Right lobe of liver (tissue), 6 donors: ENCODE measurements at places on chromosomes 16 and 17.
A peak's percentile ranks its signal among the peaks of the same experiment; 100 is the strongest.

DNA sequence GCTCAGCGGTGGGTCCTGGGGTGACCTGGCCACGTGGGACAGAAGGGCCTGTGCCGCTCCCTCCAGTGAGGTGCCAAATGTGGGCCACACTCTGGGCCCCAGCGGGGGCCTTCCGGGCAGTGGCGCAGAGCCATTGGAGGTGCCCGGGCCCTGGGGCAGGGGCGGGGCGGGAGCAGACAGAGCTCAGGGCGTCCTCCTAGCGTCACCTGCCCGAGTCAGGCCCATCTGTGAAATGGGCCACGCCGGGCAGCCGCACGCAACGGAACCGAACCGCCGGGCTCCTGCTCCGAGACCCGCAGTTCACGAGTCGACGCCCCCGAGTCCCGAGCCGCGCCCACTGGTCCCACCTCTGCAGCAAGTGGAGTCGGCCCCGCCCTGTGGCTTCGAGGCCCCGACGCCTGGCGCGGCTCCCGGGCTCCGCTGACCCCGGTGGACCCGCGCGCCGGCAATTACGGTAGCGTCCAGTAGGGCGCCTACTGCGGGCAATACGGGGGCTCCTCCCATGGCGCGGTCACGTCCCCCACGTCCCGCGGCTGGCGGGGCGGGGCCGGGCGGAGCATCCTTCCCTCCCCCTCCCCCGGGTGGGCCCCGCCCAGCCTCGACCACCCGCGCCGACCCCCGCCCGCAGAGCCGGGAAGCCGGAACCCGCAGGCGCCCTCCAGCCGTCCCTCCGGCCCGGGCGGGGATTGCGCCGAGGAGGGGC is 1.9 kb downstream of the SLC16A3 start:
- no peaks in the 10 kb centered on the region for H3K36me3 ChIP-seq
- peaks cover 7% of the 10 kb centered on the region for H3K4me1 ChIP-seq
- no peaks in the 10 kb centered on the region for H3K27me3 ChIP-seq
- peak; percentile 91 for DNase-seq

GRCh38 chr16:24499193-24499814 is 40.1 kb upstream of the RBBP6 start:
- no peaks in the 10 kb centered on the region for H3K36me3 ChIP-seq
- no peaks in the 10 kb centered on the region for H3K4me1 ChIP-seq
- DNase-seq: no peak
- H3K27ac ChIP-seq: no peak overlapping the region
- H3K27me3 ChIP-seq: no peaks in the 10 kb centered on the region

- no peak for DNase-seq
- no peaks in the 10 kb centered on the region for H3K36me3 ChIP-seq
- H3K27ac ChIP-seq: no peak overlapping the region
- H3K4me1 ChIP-seq: no peaks in the 10 kb centered on the region
- no peak overlapping the region for H3K4me3 ChIP-seq
- no peaks in the 10 kb centered on the region for H3K27me3 ChIP-seq
Measured at GRCh38 chr17:34740565-34741520, 161.5 kb downstream of the TMEM132E start.

DNA sequence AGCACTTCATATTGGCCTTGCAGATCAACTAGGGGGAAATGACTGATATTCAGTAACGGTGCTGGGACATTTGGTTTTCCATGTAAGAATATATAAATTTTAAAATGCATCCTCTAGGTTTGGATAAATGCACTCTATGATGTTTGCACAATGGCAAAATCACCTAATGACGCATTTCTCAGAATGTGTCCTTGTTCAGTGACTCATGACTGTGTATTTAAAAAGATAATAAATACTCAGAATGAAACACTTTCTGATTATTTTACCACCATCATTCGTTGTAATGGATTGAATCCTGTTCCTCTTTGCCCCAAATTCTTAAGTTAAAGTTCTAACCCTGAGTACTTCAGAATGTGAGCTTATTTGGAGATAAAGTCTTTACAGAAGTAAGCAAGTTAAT is 17.2 kb upstream of the ADGRG1 start:
- no peaks in the 10 kb centered on the region for H3K4me1 ChIP-seq
- no peaks in the 10 kb centered on the region for H3K36me3 ChIP-seq
- H3K4me3 ChIP-seq: no peak overlapping the region
- no peak overlapping the region for H3K27ac ChIP-seq
- no peak for DNase-seq

GRCh38 chr16:17416461-17417311 is 54.1 kb downstream of the XYLT1 start:
- H3K27ac ChIP-seq: no peak overlapping the region
- DNase-seq: no peak
- H3K27me3 ChIP-seq: no peaks in the 10 kb centered on the region
- H3K36me3 ChIP-seq: no peaks in the 10 kb centered on the region
- H3K4me3 ChIP-seq: no peak overlapping the region

- H3K27ac ChIP-seq: no peak within 1 kb of the TSS
- H3K4me3 ChIP-seq: no peak within 1 kb of the TSS
- no peaks in the 10 kb centered on the region for H3K4me1 ChIP-seq
- DNase-seq: peak; percentile 53
- no peaks in the 10 kb centered on the region for H3K27me3 ChIP-seq
- H3K36me3 ChIP-seq: no peaks in the 10 kb centered on the region
Measured at GRCh38 chr17:49132699-49133364, at the start of gene B4GALNT2. B4GALNT2 (plus strand) TSS chr17:49132769; CDS start chr17:49132793, 24 bp downstream.

- H3K36me3 ChIP-seq: no peaks in the 10 kb centered on the region
- no peak overlapping the region for H3K4me3 ChIP-seq
- H3K27ac ChIP-seq: no peak overlapping the region
- H3K4me1 ChIP-seq: no peaks in the 10 kb centered on the region
- H3K27me3 ChIP-seq: no peaks in the 10 kb centered on the region
- no peak for DNase-seq
Measured at GRCh38 chr17:17352836-17353624, 49.9 kb downstream of the NT5M start.

- H3K27me3 ChIP-seq: no peaks in the 10 kb centered on the region
- DNase-seq: no peak
- no peaks in the 10 kb centered on the region for H3K4me1 ChIP-seq
- peaks cover 13% of the 10 kb centered on the region for H3K36me3 ChIP-seq
- no peak overlapping the region for H3K27ac ChIP-seq
Measured at GRCh38 chr16:25140459-25140858, 28.9 kb downstream of the LCMT1 start.

DNA sequence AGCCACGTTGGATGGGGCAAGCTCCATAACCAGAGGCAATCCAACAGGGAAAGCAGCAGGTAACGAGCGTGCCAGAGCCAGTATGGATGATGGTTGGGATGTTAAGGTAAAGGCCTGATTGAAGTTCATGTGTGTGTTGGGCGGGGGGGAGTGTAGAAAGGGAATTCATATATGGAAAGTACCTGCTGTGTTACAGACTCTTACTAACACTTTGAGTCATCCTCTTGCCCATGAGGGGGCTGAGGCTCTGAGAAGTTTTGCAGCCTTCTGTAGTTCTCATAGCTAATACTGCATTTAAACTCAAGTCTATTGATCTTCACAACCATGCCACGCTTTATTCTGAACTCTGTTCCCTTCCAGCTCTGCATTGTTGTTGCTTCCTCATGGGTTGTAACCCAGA is 28.5 kb downstream of the SYCE1L start:
- H3K4me1 ChIP-seq: no peaks in the 10 kb centered on the region
- no peak for DNase-seq
- H3K36me3 ChIP-seq: no peaks in the 10 kb centered on the region
- no peaks in the 10 kb centered on the region for H3K27me3 ChIP-seq
- H3K4me3 ChIP-seq: no peak overlapping the region

DNA sequence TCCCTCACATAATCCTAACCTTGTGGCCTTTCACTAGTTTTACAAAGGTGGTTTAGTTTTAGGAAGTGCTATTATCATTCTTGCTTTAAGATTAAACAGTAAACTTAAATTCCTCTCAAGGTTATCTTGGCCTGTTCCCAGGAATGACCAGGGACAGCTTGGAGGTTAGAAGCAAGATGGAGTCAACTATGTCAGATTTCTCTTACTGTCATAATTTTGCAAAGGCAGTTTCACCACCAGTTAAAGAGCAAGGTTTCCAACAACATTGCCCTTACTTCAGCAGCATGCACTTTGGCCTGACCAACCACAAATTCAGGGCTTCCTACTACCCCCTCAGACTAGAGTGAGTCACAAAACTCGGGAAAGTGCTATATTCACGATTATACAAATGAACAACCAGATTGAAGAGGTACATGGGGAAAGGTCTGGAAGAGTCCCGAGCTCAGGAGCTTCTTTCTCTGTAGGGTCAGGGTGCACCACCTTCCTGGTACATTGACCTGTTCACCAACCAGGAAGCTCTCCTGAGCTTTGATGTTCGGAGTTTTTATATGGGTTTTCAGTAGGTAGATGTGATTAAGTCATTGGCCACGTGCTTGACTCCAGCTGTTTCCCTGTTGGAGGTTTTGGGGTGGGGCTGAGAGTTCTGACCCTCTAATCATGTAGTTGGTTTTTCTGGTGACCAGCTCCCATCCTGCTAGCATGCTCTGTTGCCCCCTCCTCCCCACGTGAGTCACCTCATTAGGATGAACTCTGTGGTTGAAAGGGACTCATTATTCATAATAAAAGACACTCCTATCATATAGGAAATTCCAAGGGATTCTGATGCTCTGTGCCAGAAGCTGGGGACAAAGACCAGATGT is 19.4 kb downstream of the RHOT1 start:
- DNase-seq: no peak
- H3K27ac ChIP-seq: no peak overlapping the region
- H3K4me1 ChIP-seq: no peaks in the 10 kb centered on the region
- H3K27me3 ChIP-seq: no peaks in the 10 kb centered on the region
- H3K36me3 ChIP-seq: no peaks in the 10 kb centered on the region

DNA sequence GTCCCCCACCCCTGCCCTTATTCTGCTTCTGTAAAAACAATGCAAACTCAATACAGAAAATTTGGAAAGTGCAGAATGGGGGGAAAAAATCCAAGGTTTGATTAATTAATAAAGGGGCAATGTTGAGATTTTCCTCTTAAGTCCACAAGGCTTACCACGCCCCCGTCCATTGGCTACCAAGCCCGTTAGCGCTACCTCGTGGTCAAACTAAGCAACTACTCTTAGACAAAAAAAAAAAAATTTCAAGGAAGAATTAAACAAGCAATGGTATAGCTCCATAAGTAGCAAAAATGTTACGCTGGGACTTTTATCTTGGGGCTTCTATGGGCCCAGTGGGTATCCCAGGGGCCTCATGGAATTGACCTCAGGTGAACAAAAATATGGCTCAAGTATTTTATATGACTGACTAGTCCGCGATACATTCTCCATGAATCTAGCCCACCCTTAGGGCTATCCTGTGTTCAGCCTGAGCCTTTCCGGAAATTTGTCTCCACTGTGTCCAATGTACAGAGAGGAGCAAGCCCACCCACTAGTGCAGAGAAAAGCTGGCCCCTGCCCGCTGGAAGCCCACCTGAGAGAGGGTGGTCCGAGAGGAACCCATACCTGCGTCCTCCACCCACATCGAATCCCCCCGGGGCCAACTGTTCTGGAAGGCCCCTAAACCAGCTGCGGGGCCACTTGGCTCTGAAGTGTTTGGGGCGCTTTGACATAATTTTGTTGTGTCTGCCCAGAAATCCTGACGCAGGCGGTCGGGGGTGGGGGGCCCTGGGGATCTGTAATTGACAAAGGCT is 19.1 kb upstream of the TEX2 start:
- H3K27ac ChIP-seq: no peak overlapping the region
- no peaks in the 10 kb centered on the region for H3K27me3 ChIP-seq
- no peaks in the 10 kb centered on the region for H3K36me3 ChIP-seq
- H3K4me3 ChIP-seq: no peak overlapping the region
- no peaks in the 10 kb centered on the region for H3K4me1 ChIP-seq

- H3K4me1 ChIP-seq: no peaks in the 10 kb centered on the region
- H3K4me3 ChIP-seq: no peak overlapping the region
- no peak for DNase-seq
- no peak overlapping the region for H3K27ac ChIP-seq
Measured at GRCh38 chr16:2450535-2450934, 9.4 kb upstream of the TEDC2 start.

DNA sequence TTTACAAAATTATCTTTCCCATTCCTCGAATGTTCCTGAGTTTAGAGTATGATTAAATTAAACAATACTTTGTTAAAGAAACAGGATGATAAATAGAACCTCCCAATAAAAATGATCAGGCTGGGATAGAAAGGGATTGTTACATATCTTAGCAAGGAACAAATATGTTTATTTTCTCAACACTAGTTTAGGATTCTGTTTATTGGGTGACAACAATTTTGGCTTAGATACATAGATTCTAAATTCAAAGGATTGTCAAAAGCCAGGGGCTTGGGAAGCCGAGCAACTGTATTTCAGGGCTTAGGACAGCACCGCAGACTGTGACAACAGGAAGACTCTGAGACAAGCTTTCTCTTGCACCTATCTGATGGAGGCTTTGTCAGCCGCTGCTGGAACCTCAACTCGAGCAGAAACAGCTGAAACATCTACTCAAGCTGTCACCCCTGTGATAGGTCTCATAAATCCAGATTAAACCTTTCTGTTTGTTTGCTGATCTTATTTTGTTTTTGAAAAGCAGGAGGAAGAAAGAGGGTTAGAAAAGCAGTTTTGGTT is 562.8 kb upstream of the ZFHX3 start:
- no peaks in the 10 kb centered on the region for H3K36me3 ChIP-seq
- no peak for DNase-seq

- peak overlapping the region; percentile 33 for H3K27ac ChIP-seq
- no peak for DNase-seq
- peak overlapping the region; percentile 89 for H3K4me3 ChIP-seq
- H3K27me3 ChIP-seq: no peaks in the 10 kb centered on the region
- H3K4me1 ChIP-seq: no peaks in the 10 kb centered on the region
- no peaks in the 10 kb centered on the region for H3K36me3 ChIP-seq
Measured at GRCh38 chr17:35089586-35090296, 26.2 kb upstream of the RFFL start.

DNA sequence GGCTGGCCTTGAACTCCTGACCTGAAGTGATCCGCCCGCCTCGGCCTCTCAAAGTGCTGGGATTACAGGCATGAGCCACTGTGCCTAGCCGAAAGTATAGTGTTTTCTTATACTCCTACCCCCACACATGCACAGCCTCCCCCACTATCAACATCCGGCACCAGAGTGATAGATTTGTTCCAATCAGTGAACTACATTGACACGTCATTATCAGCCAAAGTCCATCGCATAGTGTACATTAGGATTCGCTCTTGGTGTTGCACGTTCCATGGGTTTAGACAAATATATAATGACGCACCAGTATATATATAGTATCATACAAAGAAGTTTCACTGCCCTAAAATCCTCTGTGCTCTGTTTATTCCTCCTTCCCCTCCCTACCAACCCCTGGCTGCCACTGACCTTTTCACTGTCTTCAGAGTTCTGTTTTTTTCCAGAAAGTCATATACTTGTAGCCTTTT is 11.9 kb upstream of the TM4SF5 start:
- no peaks in the 10 kb centered on the region for H3K27me3 ChIP-seq
- H3K36me3 ChIP-seq: no peaks in the 10 kb centered on the region
- no peaks in the 10 kb centered on the region for H3K4me1 ChIP-seq
- H3K4me3 ChIP-seq: no peak overlapping the region
- no peak for DNase-seq
